Hepatocyte (in vitro differentiated cells): ENCODE measurements at places on chromosomes 2 and 18. TPM values are rescaled to one million over a fixed set of nuclear protein-coding genes. Genes with fewer than 3 reads are reported as not detected.

- peaks cover 4% of the 10 kb centered on the region for H3K4me1 ChIP-seq
- no peak overlapping the region for H3K27ac ChIP-seq
- H3K27me3 ChIP-seq: no peaks in the 10 kb centered on the region
- H3K36me3 ChIP-seq: no peaks in the 10 kb centered on the region
- peak; percentile 32 for DNase-seq
Observed at GRCh38 chr2:36502081-36502480, 95.9 kb downstream of the FEZ2 start.

GRCh38 chr2:48944956-48945355 is 189.4 kb upstream of the LHCGR start:
- no peak overlapping the region for H3K27ac ChIP-seq
- H3K4me1 ChIP-seq: no peaks in the 10 kb centered on the region
- no peak overlapping the region for H3K4me3 ChIP-seq
- DNase-seq: no peak

DNA sequence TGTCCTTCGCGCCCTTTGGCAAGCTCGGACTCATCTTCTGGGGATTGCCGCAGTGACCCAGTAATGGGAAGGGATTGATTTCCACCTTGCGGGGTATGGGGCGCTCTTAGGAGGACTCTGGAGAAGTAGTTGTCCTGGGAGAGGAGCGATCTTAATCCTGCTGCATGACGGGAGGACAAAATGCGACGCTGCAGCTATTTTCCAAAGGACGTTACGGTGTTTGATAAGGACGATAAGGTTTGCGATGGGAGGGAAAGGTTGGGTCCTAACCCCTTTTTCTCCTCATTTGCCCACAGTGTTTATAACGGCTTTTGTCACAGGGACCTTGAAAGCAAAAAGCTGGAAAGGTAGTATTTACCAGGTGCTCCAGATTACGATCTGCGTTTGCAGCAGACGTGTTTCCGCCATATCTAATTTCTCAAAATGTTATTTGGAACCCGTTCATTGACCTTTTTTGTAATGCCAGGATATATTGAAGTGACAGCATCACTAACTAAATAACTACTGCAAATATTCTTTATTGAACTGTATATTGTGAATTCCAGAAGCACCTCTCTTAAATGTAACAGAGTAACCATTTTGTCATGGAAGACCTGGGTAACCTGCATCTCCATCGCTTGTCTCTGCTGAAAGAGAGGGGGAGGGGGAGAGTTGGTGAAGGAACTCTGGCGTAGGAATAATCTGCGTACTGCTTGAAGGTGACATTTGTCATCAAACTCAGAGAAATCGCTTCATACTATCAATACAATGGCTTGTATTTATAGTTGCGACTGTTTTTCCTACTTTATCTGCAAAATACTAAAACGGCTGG is 590 bp downstream of the MDH1 start:
- no peaks in the 10 kb centered on the region for H3K27me3 ChIP-seq
- no peaks in the 10 kb centered on the region for H3K36me3 ChIP-seq
- peak; percentile 34 for DNase-seq
- H3K4me1 ChIP-seq: peaks cover 18% of the 10 kb centered on the region

GRCh38 chr2:156845806-156846558 is 409.8 kb downstream of the GPD2 start:
- H3K4me3 ChIP-seq: no peak overlapping the region
- no peak overlapping the region for H3K27ac ChIP-seq
- no peaks in the 10 kb centered on the region for H3K4me1 ChIP-seq

- DNase-seq: no peak
- no peaks in the 10 kb centered on the region for H3K36me3 ChIP-seq
- no peaks in the 10 kb centered on the region for H3K27me3 ChIP-seq
- H3K4me1 ChIP-seq: no peaks in the 10 kb centered on the region
Observed at GRCh38 chr18:77316008-77316407, 66.4 kb downstream of the GALR1 start.

GRCh38 chr18:38606841-38607240 is 1041.2 kb upstream of the CELF4 start:
- no peaks in the 10 kb centered on the region for H3K4me1 ChIP-seq
- H3K27me3 ChIP-seq: no peaks in the 10 kb centered on the region
- DNase-seq: no peak
- H3K36me3 ChIP-seq: no peaks in the 10 kb centered on the region
- H3K4me3 ChIP-seq: no peak overlapping the region

DNA sequence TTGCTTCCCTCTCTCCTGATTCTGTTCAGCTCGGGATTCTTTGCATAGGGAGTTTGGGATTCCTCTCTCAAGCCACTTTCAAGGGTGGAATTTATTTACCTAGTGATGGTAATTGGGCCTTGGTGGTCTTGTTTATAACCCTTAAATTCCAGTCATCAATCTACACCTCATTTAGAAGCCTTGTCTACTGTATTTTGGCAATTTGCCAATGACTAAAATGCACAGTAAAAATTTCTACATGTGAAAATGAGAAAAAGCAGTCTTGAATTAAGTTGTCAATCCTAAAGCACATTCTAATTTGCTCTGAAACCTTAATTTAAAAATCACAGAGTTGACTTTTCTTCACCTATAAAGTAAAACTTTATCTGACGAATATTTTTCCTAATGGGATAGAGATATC is 749.2 kb upstream of the CRIM1 start:
- H3K36me3 ChIP-seq: no peaks in the 10 kb centered on the region
- no peaks in the 10 kb centered on the region for H3K4me1 ChIP-seq
- H3K27me3 ChIP-seq: no peaks in the 10 kb centered on the region
- no peak overlapping the region for H3K27ac ChIP-seq

- no peak for DNase-seq
- peaks cover 14% of the 10 kb centered on the region for H3K4me1 ChIP-seq
- peak overlapping the region; percentile 14 for H3K27ac ChIP-seq
- H3K27me3 ChIP-seq: no peaks in the 10 kb centered on the region
Observed at GRCh38 chr2:43538034-43538670, 57.7 kb downstream of the THADA start.

DNA sequence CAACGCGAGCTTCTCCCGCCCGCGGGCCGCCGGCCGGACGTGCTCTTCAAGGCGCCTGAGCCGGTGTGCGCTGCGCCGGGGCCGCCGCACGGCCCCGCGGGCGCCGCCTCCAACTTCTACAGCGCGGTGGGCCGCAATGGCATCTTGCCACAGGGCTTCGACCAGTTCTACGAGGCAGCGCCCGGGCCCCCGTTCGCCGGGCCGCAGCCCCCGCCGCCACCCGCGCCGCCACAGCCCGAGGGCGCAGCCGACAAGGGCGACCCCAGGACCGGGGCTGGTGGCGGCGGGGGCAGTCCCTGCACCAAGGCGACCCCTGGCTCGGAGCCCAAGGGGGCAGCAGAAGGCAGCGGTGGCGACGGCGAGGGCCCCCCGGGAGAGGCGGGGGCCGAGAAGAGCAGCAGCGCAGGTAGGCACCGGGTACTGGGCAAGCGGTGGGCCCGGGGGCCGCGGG is 676 bp downstream of the HOXD11 start:
- peak overlapping the region; percentile 65 for H3K27ac ChIP-seq
- no peak for DNase-seq
- H3K4me3 ChIP-seq: peak overlapping the region; percentile 29
- peaks cover 94% of the 10 kb centered on the region for H3K27me3 ChIP-seq
- no peaks in the 10 kb centered on the region for H3K36me3 ChIP-seq

DNA sequence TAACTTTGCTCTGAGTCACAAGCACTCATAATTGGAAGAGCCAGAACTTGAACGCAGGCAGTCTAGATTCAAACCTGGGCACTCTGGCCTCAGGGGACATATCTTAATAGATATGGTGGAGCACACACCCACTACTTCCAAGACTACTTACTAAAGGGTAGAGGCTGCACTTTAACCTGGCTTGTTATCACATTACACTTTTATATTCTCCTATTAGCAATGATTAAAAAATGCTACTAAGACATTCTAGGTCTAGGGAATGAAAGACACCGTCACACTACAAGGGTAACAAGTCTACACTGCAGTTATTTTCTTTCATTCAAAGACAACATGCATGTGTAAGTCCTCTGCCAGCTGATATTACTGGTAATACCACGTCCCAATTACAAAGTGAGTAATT is 258.8 kb downstream of the ZNF521 start:
- H3K36me3 ChIP-seq: no peaks in the 10 kb centered on the region
- no peak overlapping the region for H3K27ac ChIP-seq
- peaks cover 8% of the 10 kb centered on the region for H3K4me1 ChIP-seq
- no peaks in the 10 kb centered on the region for H3K27me3 ChIP-seq
- no peak overlapping the region for H3K4me3 ChIP-seq

GRCh38 chr2:149160701-149161217 is 122.3 kb downstream of the LYPD6B start:
- DNase-seq: peak; percentile 18
- peaks cover 7% of the 10 kb centered on the region for H3K4me1 ChIP-seq
- H3K4me3 ChIP-seq: no peak overlapping the region
- H3K27ac ChIP-seq: peak overlapping the region; percentile 29
- no peaks in the 10 kb centered on the region for H3K36me3 ChIP-seq

DNA sequence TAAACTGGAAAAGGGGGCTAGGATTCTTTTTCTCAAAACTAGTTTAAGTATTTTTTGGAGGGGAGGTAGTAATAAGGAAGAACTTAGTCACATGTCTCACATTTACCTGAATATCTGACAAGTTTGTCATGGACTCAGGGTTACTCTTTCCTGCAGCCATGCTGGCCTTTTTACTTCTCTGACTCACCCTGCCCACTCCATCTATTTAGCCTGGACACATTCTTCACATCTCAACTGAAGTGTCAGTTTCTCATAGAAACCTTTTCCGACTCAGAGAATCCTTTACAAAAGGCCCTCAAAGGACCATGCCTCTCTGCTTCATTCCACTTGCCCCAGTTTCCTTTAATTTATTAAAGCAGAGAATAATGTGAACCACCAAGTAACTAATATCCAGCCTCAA is 42.6 kb downstream of the SCN7A start:
- DNase-seq: no peak
- H3K36me3 ChIP-seq: no peaks in the 10 kb centered on the region
- H3K4me1 ChIP-seq: no peaks in the 10 kb centered on the region
- H3K4me3 ChIP-seq: no peak overlapping the region

- DNase-seq: no peak
- H3K36me3 ChIP-seq: no peaks in the 10 kb centered on the region
- no peak overlapping the region for H3K4me3 ChIP-seq
- no peaks in the 10 kb centered on the region for H3K27me3 ChIP-seq
Observed at GRCh38 chr2:240462707-240463273, 27.3 kb downstream of the GPC1 start.

GRCh38 chr2:12702168-12703121 is 14.3 kb upstream of the TRIB2 start:
- no peak overlapping the region for H3K27ac ChIP-seq
- no peaks in the 10 kb centered on the region for H3K36me3 ChIP-seq
- DNase-seq: no peak
- no peak overlapping the region for H3K4me3 ChIP-seq

GRCh38 chr2:53463806-53464726 is 303.5 kb upstream of the CHAC2 start:
- no peak for DNase-seq
- H3K27me3 ChIP-seq: no peaks in the 10 kb centered on the region
- H3K36me3 ChIP-seq: no peaks in the 10 kb centered on the region
- H3K27ac ChIP-seq: no peak overlapping the region
- H3K4me1 ChIP-seq: no peaks in the 10 kb centered on the region

- no peaks in the 10 kb centered on the region for H3K36me3 ChIP-seq
- H3K4me1 ChIP-seq: peaks cover 32% of the 10 kb centered on the region
- peak; percentile 58 for DNase-seq
- H3K27me3 ChIP-seq: no peaks in the 10 kb centered on the region
- H3K27ac ChIP-seq: peak overlapping the region; percentile 70
- H3K4me3 ChIP-seq: peak overlapping the region; percentile 76
Observed at GRCh38 chr2:25981596-25982272, 563 bp downstream of the KIF3C start.

GRCh38 chr2:222635295-222635694 is 20.6 kb downstream of the FARSB start:
- peak overlapping the region; percentile 14 for H3K27ac ChIP-seq
- H3K4me1 ChIP-seq: no peaks in the 10 kb centered on the region
- H3K27me3 ChIP-seq: no peaks in the 10 kb centered on the region

DNA sequence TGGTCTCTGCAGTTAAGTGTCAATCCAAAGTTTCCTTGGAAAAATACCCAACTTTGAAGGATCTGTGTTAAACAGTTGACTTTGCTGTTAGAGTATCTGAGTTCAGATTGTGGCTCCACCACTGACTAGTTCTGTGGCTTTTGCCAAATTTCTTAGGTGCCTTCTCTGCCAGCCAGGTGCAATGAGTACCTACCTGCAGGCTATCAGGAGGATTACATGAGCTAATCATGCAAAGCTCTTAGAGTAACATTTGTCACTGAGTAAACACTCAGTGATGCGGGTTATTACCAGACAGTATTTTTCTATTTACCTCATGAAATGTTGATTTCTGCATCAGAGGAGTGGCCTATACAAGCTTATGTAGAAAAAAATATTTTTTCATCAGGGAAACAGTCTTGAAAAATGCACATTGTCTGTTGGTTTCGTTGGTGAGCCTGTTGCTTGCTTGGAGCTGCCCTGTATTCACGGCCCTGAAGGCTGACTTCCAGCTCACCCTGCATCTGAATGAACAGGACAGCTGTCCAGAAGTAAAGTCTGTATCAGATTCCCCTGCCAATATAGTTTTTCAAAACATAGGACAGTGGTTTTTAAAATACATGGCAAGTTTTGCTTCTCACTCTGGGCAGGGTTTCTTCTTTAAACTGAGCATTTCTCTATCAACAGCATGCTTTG is 235.1 kb downstream of the CDCA7 start:
- peak overlapping the region; percentile 57 for H3K27ac ChIP-seq
- H3K36me3 ChIP-seq: no peaks in the 10 kb centered on the region
- peaks cover 6% of the 10 kb centered on the region for H3K4me1 ChIP-seq
- H3K27me3 ChIP-seq: no peaks in the 10 kb centered on the region
- DNase-seq: no peak

DNA sequence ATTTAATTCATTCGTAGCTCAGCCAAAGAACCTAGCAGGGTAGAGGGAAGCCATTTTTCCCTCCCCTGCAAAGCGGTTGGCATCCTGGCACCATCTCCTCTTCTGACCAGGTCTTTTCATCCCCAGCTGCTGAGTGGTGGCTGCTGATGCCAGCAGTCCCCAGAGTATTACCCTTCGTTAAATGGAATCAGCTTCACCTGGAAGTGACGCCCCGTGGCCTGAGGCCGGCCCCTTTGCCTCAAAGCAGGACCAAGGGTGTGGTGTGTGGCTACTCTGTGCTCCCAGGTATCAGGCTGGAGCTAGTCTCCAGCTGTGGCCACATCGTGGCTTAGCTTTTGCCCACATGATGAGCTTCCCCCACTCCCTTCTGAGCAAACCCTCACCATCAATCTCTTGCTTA is 12.3 kb upstream of the SP100 start:
- no peaks in the 10 kb centered on the region for H3K4me1 ChIP-seq
- H3K27me3 ChIP-seq: no peaks in the 10 kb centered on the region
- DNase-seq: no peak
- no peaks in the 10 kb centered on the region for H3K36me3 ChIP-seq

Gene DNAJC5G
- not detected in 2 replicates for polyA plus RNA-seq

Gene UGT1A5
- not detected in 2 replicates for polyA plus RNA-seq

Gene PXDN
- polyA plus RNA-seq: 110 and 118 TPM in 2 replicates

Gene ADD2
- polyA plus RNA-seq: 0.74 and 0.90 TPM in 2 replicates

Gene SPEG
- 35.8 and 40.0 TPM in 2 replicates for polyA plus RNA-seq

Gene RTP5
- not detected in 2 replicates for polyA plus RNA-seq

Gene FER1L5
- 0.21 and 0.33 TPM in 2 replicates for polyA plus RNA-seq

Gene CEBPZOS
- polyA plus RNA-seq: 13.7 and 17.1 TPM in 2 replicates

Gene CCDC195
- polyA plus RNA-seq: not detected in 2 replicates

Gene C2orf80
- polyA plus RNA-seq: not detected in 2 replicates

Gene INO80B
- 18.9 and 19.9 TPM in 2 replicates for polyA plus RNA-seq
